ENCODE measurements at places on chromosomes 4 and X.

DNA sequence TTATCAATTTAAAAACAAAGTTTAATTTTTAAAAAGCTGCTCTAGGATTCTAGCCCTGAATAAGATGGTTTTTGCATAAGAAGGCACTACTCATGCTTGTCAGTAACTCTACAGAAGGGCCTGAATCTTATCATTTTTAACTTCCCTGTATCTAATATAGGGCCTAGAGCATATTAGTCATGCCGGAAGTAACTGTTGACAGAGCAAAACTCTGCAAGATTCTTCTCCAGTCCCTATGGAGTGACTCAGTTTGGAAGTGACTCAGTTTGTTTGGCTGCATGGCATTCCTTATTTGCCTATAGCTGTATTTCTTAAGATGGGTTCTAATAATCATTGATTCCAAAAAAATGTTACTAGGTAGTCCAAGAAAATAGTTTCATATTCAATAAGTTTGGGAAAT lies 431.8 kb upstream of the HTR2C start:
- peak; percentile 54 for DNase-seq

GRCh38 chrX:104913348-104913747 lies 307.1 kb downstream of the TEX13A start:
- peak; percentile 3 for DNase-seq

- DNase-seq: no peak
Measured at GRCh38 chr4:4639370-4639769, 97.5 kb upstream of the STX18 start.

DNA sequence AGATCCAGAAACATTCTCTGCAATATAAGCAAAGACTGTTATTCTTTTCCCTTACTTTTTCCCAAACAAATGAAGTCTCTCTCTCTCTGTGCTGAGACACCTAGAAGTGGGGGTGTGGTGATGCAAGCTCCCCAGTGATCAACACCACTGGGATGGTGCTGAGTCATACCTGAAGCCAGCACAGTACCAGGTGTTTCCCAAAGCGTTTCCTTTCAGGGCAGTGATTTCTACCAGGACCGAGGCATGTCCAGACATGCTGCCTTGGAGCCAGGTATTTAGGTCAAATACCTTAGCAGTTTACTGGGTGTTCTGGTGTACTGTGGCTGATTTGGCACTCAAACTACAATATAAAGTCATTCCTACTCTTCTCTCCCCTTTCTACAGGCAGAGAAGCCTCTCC lies 726.5 kb downstream of the FAM133A start:
- DNase-seq: no peak

DNA sequence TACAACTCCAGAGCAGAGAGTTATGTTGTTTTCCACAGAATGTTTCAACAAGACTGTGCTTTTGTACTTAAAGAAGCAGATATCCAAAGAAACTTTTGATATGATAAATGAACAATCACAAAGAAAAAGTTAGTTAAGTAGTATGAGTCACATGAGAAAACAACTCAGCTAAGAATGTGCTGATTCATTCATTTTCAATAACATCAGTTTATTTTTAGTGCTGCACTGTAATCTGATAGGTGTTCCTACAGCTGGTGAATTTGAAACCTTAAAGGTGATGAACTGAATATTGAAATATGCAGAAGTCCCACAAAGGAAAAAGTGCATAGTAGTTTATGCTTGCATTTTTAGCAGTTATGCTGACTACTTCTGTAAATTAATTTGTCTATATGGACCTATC lies 180.3 kb upstream of the TENM3 start:
- DNase-seq: peak; percentile 24
